NCI-H2171 treated with DMSO at 0.1 percent for 48 hours (cell line): ENCODE measurements at places on chromosomes 7 and 10.

GRCh38 chr10:49609283-49610113, 612 bp upstream of the SLC18A3 start:
- DNase-seq, result peak; percentile 13

DNA sequence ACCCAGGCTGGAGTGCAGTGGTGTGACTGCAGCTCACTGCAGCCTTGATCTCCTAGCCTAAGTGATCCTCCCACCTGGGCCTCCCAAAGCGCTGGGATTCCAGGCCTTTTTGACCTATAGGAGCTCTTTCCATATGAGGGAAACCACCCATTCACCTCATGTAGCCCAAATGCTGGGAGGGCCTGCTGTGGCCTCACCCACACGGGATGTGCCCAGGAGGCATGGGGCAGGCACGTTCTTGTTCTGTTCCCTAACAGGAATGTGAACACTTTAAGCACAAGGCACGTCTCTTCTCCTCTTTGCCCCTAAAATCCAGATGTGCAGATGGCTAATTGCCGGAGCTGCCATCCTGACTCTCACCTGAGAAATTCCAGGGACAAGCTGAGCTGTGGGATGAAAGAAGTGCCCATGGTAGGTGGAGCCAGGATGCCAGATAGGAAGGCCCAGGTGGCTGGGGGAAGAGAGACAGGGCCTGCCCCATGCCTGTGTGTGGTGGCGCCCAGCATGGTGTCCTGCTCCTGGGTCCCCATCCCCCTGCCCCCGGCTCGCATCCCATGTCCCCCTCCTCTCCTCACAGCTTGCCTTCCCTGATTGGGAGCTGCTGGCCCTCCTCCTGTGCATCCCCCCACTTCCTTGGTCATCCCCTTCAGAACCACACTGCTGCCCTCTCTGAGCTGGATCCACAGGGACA, 17.3 kb downstream of the CAMK2B start:
- no peak for DNase-seq

- no peak for DNase-seq
Observed at GRCh38 chr10:88500656-88501055, 82.5 kb downstream of the RNLS start.

GRCh38 chr7:38817526-38817925, 91.5 kb downstream of the VPS41 start:
- DNase-seq, result no peak

- no peak for DNase-seq
Observed at GRCh38 chr10:50540069-50540825, 83.5 kb downstream of the SGMS1 start.

- no peak for DNase-seq
Observed at GRCh38 chr10:8656261-8656660, 601.8 kb downstream of the GATA3 start.

DNA sequence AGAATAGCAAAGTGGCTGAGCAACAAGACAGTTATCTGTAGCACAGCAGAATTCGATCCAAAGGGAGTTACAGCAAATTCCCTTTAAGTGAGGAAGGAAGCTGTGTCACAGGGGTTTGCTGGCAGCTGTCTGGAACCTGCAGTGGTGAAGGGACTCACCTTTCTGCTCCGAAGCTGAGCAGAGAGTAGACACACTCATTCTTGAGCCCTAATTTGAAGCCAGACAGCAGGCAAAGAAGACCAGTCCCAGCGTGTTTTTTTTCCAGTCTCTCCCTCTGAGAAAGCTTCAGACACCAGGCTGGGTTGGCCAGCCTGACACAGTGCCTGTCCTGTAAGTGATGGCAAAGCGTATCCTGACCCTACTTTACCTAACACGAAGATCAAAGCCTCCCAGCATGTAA, 210.7 kb downstream of the TRIL start:
- no peak for DNase-seq

DNA sequence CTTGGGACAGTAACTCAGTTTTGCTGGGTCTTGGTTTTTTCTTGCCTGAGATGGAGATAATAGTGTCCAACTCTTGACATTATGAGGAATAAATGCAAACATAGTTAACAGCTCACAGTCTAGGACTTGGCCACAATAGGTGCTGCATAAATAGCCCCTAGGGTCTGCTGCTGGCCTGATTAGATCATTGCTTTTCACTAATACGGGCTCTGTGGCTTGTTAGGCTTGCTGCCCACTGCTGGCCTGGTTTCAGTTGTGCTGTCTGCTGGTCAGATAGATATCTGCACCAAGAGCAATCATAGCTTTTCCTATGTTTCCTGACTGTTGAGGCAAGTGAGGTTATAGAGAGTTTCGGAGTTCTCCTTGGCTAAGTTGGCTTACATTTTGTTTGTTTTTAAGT, 246.1 kb downstream of the DNAJB9 start:
- DNase-seq, result no peak

GRCh38 chr7:64886956-64887545, 16.0 kb upstream of the ZNF273 start:
- DNase-seq, result no peak

- no peak for DNase-seq
Observed at GRCh38 chr10:11012421-11013295, 5.0 kb upstream of the CELF2 start.

DNA sequence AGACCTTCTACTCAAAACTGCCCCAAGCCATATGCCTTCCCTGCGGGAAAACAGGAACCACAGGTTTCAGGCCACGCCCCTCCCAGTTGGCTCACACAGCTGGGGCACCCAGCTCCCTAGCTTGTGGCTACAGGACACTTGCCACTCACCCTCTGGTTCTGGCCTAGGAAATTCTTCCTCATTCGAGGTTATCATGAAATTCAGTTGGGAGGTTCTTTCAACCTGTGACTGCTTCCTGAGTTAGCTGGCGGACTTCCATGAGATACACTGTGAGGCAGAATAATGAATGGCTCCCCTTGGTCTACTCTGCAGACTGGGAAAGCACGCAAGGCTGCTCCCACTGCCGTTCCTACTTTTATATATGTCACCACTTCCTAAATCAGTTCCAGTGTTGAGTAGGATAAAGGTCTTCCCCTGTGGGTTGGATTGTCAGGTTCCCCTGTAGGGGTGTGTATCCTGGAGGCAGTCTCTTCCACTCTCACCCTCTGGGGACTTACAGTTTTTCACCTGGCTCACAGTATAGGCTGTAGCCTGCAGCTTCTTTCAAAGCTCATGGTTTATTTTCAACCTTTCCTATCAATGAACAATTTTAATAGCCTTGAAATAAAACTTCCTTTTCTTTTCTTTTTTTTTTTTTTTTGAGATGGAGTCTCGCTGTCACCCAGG, 37.0 kb downstream of the GPR22 start:
- DNase-seq, result peak; percentile 38

DNA sequence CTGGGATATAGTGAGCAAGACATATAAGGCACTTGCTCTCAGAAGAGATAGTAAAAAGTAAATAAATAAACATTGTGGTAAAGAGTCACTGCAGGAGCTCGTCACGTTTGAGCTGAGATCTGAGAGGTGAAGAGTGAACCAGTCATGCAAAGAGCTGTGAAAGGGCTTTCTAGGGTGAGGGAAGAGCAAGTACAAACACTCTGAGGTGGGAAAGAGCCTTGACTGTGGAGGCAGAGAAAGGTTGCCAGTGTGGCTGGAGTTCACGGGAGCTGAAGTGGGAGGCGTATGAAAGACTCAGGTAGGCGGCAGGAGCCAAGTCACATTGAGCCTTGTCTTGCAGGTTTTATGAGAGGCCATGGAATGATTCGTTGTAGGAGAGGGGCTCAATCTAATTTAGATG, 141.0 kb downstream of the C1GALT1 start:
- no peak for DNase-seq

GRCh38 chr10:92699518-92700381, 10.0 kb downstream of the HHEX start:
- peak; percentile 70 for DNase-seq

- no peak for DNase-seq
Observed at GRCh38 chr7:101598986-101599771, 29.9 kb downstream of the MYL10 start.

- no peak for DNase-seq
Observed at GRCh38 chr7:16619979-16620408, 25.6 kb downstream of the ANKMY2 start.

DNA sequence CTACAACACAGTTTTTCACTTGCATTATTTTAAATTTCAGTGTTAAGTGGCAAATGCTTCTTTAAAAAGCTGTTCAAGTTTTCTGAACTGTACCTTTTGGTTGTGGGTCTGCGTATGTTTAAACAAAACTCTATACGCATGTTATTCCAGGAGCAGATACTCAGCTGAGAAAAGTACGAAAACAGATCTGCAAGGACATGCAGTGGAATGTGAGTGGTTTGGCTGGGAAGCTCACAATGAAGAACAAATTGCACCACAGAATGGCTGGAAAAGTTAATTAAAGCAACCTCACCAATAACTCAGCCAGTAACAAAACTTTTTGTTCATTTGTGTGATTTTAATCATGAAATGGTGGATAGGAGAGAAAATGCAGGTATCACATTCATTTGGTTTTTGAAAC, 17.6 kb downstream of the GLI3 start:
- no peak for DNase-seq

DNA sequence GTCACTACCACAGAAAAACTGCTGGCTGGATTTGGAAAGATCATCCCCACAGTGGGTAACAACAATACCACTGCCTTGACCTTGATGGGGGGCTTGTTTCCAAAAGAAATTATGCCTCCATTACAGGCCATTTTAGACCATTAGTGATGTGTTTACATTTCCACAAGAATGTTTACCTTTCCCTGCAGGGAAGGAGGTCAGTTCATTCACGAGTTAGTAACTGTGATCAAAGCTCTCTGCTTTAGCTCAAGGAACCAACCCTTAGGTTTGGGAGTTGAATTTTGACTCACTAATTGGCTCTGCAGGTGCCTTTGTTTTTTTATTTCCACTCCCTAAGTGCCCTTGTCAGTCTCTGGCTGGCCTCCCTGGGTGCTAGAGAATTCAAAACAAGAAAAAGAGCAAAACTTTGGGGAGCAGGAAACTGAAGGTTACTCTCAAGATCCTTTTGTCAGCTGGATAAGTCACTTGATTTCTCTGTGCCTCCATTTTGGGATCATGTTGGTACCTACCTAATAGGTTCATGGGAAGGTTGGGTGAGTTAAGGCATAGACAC, 41.1 kb upstream of the NUPR2 start:
- no peak for DNase-seq

DNA sequence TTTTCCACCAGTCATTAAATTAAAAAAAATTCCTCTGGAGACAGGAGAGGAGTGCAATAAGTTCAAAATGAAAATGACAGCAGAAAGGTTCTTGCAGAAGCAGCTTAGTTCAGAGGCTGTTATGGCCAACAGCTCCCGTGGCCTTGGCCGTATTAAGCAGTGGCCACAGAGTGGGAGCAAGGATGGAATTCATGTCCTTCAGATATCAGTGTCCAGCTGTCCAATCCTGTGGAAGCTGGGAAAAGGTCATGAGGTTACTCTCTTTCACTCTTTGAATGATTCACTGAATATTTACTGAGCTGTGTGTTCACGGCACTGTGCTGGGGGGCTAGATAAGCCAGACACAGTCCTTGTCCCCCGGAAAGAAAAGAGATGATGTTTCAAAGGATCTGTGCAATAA, 231.8 kb downstream of the BMPER start:
- no peak for DNase-seq

DNA sequence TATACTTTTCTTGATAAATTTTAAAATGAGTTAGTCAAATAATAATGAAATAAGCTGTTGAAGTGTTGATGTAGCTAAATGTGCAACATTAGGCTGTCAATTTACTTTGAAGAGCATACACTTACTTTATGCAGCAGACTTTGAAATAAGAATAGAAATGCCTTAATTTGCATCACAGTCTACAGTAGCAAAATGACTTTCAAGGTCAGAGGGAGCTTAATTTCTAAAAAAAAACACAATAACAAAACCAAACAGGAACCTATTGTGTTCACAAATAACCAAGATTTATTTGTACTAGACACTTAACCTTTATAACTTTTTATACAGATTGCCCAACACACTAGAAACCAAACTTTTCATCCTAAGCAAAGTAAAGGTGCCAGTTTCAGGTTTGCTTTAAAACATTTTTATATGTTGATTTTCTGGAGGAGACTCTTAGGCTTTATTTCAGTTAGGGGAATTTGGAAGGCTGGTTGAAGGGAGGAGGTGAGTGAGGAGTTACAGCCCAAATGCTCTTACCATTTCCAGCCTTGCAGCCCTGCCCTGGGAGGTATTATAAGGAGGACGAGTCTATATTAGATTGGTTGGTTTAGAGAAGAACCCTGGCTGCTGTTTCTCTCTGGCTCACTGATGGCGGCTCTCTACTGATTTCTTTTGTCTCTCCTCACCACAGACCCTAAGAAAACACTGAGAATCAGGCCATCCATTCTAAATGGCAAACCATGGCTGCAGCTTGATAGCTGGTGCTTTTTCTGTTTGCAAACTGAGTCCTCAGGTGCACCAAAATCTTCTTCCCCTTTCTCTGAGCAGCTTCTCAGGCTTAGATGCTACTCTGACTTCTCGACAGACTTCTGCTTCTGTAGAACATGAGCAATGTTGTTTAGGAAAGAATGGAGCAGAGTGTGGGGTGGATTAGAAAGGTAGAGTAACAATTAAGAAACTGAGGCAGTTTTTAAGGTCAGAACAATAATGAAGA, 55.2 kb upstream of the RPA3 start:
- no peak for DNase-seq

- peak; percentile 39 for DNase-seq
Observed at GRCh38 chr7:101017064-101017777, 2.7 kb upstream of the MUC17 start.

- DNase-seq, result peak; percentile 18
Observed at GRCh38 chr7:2403718-2404648, 572 bp downstream of the CHST12 start.

DNA sequence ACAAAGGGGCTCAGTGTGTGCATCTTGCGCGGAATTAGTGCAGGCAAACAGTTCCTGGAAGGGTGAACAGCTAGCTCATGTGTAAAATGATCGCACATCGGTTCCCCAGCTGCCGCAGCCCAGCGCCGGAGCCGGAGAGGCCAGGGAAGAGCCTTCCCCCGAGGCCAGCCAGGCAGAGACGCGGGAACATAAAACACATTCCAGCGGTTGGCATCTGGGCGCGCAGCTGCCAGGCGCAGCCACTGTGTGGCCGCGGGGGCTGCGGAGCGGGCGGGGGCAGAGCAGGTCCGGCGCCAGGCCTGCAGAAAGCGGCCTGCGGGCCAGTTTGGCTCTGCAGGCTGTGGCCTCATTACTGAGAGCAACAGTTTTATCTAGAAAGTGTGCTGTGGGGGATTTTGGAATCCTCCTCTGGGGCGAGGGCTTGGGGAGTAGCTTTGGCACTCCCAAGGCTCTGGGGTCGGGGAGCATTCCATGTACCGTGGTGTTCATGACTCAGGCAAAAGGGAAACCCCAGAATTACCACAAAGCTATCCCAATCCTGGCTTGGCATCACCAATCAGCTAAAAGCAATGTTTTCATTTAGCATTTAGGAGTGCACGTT, 74.3 kb downstream of the SAMD9 start:
- DNase-seq, result no peak

GRCh38 chr7:69751026-69751425, 152.8 kb downstream of the AUTS2 start:
- DNase-seq, result no peak

GRCh38 chr10:52908478-52908877, 135.9 kb upstream of the MBL2 start:
- no peak for DNase-seq

DNA sequence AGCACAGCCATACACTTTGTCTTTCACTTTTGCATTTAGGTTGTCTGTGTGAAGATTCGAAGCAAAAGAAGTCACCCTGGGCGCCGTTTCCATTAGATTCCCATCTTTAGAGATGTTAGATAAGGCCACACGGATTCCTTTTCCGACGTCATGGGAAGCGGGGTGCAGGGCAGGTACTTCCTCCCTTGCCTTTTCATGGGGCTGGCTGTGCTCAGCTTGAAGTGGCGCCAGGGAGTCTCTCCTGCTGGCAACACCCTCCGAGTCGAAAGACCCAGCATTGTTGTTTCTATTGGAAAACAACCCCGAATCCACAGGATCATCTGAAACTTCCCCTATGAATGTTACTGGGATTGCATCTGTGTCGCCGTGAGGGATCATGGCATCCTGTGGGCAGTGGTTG, 246.4 kb upstream of the GRB10 start:
- DNase-seq, result no peak
